ENCODE measurements at places on chromosomes 2 and 18.

GRCh38 chr18:2967357-2967756 lies 45.6 kb downstream of the LPIN2 start:
- no peak for DNase-seq

- DNase-seq = no peak
Observed at GRCh38 chr18:9762526-9762925, 54.4 kb downstream of the RAB31 start.

DNA sequence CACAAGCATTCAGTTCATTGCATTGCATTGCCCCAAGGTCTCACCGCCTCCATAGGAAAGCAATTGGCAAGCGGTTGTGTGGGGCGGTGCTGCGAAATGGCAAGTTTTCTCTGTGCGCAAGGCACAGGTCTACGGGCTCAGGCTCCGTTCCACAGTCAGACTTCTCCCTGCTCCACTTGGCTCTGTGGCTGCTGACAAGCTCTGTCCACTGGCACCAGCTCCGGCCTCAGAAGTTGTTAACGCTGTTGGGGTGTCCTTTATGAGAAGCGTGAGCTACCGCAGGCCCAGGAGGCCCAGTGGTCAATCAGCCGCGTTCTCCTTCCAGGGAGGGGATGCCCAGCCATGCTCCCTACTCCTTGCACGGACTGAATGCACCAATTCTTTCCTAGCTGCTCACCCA lies 87.0 kb upstream of the GATA6 start:
- DNase-seq = no peak

GRCh38 chr2:165837122-165837521 lies 43.1 kb upstream of the GALNT3 start:
- DNase-seq = peak; percentile 25

DNA sequence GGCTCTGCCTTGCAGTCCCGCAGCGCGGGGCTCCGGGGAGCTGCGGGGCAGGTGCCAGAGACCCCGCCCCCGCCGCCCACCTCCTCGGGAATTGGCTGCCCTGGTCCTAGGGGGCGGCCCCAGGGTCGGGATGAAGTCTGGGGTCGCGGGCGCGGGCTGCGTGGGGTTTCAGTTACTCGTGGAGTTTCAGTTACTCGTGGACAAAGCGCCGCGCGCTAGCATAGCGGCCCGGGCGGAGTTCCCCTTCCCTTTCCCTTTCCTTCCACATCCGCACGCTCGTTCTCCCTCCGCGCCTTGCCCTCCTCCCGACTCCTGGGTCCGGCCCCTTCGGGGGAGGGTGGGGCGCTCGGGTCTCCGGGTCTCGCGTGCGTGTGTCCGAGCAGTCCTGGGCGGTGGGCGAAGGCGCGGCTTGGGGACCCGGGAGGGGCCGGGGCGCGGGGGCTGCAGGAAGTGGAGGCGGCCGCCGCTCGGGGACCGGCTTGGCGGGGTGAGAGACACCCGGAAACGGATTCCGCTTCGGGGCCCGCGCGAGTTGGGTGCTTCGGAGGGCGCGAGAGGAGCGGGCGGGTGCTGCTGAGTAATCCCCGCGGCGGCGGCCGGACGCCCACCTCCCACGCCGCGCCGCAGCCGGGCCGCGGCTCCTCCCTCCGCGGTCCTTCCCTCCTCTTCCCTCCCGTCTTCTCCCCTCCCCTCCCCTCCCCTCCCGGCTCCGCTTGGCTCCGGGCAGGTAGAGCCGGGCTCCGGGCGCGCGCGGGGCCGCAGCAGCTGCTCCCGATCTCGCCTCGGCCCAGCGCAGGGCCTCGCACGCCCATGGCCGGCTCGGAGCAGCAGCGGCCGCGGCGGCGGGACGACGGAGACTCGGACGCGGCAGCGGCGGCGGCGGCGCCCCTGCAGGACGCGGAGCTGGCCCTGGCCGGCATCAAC lies at the start of gene TTC39C:
Gene TTC39C (plus strand): TSS at position 693 of the 924 bp plus-strand sequence. CDS start 118 bp downstream, at position 811.
- peak; percentile 81 for DNase-seq

GRCh38 chr2:127095367-127095641 lies 11.7 kb downstream of the BIN1 start:
- no peak for DNase-seq

- no peak for DNase-seq
Observed at GRCh38 chr2:11910971-11911370, 164.5 kb downstream of the LPIN1 start.

GRCh38 chr2:10144771-10145518 lies 22.4 kb downstream of the RRM2 start:
- no peak for DNase-seq

GRCh38 chr2:218386505-218387368 lies 4.7 kb downstream of the SLC11A1 start:
- no peak for DNase-seq

DNA sequence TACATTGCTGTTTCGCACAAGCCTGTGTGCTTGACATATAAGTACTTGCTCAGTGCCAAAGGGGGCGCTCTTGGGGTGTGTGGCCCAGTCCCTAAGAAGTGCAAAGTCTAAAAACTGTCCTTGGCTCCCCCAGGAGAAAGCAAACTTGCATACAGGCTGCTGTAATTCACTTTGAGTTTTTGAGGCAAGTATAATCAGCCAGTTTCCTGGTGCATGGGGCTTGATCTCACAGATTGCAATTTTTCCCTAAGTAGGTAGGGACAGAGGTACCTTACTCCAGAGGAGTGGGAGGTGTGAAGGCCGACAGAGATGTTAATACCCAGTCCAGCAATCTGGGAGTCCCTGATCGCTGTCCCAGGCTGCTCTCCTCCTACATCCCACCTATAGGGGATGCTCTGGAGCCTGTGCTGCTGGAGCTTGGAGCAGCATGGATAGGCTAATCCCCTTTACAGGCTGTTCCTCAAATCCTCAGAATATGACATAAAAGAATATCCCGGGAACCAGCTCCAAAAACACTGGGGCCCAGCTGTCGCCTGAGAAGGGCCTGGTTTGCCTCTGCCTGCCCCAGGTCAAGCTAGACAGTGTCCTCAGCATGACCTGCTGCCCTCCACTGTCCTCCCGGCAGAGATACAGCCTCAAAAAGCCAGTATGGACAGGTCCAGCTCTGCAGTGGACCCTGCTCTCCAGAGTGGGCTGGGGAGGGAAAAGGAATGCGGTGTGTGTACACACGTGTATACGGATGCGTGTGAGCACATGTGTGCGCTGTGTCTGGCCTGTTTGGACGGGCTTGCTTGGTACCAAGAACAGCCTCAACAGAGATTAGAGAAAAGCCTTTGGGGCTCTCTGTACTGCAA lies 136.5 kb upstream of the HAAO start:
- DNase-seq = no peak

- no peak for DNase-seq
Observed at GRCh38 chr2:241726459-241726858, 8.0 kb upstream of the D2HGDH start.

DNA sequence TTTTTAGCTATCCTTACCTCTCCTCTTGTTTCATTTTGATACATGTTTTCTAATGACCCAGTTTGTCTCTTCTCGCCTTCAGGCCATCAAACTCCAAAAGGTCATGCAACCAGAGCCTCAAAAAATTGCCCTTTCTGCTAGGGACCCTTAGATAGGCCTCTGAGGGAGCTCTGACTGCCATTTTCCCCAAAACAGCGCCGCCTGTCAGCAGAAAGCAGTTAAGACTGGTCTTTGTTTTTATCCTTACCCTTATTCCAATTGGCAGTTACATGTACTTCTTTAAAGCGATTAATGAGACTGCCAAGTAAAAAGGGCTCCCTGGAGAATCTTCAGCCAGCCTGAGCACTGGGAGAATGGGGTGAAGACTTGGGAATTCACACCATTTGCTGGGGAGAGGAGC lies 55.1 kb upstream of the RIT2 start:
- DNase-seq = no peak

DNA sequence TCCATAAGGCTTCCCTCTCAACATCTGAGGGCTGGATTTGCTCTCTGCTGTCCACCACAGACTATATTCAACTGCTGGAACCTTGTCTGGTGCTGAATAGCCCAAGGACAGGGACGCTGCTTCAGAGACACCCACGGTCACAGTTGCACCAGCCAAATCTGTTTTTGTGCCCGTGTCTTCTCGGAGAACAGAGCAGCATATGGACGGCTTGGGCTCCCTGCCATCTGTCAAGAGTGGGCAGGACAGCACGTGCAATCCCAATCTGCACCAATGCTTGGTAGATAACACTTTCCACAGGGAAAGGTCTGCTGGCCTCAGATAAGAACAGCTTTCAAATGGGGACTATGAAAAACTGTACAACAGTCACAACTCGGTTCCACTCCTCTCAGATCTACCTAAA lies 466.1 kb downstream of the TGIF1 start:
- no peak for DNase-seq

GRCh38 chr2:55000341-55000740 lies 49.9 kb downstream of the RTN4 start:
- no peak for DNase-seq

DNA sequence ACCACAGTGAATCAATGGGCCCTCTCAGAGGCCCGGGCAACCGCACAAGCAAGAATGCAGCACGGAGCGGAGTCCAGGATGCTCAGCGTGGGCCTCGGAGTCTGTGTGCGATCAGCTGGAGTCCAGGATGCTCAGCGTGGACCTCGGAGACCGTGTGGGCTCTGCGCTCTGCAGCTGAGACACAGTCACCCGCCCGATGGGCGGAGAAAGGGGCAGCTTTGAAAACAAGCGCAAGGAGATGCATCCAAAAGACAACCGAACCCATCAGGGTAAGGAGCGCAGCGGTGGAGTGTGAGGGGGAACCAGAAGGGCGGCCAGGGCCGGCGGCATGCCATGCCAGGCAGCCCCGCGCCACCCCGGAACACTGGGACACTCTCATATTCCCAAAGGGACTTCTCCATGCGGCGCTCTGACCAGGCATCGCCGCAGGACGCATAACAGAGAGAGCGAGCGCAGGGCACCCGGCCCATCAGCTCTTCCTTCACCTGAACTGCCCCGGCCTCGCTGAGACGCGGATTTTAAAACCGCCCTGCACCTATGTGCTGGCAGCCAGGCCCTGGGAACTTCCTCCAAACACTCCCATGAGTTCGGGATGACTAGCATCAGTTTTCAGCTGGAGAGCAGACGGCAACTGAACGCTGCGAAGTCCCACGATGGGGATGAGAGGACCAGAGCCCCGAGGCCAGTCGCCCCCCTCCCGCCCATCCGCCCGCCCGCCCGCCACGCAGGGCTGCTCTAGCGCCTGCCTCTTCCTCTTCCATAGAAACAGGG lies 44.7 kb downstream of the MC5R start:
- no peak for DNase-seq

- DNase-seq = no peak
Observed at GRCh38 chr18:45932708-45933107, 34.4 kb downstream of the EPG5 start.

DNA sequence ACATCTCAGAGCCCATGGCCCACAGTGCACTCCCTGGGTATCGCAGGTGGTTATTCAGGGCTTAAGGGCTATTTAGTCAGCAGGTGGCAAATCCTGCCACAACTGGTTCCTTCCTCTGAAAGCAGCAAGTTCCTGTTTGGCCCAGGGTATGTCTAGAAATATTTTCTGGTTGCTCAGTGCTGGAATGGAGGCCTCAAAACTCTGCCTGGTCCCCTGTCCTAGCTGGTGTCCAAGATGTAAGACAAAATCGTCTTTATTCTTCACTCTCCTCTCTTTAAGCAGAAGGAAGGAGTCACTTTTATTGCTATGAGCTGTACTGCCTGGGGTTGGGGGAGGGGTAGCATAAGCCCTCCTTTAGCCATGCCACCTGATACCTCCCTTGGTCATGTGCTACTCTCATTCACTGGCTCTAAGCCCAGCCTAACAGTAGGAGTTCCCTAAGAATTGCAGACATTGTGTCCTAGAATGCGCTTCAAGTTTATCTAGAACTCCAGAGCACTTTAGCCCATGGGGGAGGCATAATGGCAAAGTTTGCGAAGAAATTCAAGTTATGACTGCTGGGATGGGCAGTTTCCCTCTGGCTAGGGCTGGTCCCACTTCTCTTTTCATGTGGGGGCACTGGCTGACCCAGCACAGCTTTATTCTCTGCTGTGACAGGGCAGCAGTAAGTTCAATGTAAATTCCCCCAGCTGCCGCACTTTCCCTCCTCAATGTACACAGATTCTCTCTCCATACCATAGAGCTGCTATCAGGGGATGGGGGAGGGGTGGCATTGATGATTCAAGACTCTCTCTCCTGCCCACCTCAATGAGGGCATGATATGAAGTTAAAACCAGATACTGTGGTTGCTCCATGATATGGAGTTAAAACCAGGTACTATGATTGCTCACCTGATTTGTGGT lies 27.1 kb upstream of the CWC22 start:
- DNase-seq = peak; percentile 70

DNA sequence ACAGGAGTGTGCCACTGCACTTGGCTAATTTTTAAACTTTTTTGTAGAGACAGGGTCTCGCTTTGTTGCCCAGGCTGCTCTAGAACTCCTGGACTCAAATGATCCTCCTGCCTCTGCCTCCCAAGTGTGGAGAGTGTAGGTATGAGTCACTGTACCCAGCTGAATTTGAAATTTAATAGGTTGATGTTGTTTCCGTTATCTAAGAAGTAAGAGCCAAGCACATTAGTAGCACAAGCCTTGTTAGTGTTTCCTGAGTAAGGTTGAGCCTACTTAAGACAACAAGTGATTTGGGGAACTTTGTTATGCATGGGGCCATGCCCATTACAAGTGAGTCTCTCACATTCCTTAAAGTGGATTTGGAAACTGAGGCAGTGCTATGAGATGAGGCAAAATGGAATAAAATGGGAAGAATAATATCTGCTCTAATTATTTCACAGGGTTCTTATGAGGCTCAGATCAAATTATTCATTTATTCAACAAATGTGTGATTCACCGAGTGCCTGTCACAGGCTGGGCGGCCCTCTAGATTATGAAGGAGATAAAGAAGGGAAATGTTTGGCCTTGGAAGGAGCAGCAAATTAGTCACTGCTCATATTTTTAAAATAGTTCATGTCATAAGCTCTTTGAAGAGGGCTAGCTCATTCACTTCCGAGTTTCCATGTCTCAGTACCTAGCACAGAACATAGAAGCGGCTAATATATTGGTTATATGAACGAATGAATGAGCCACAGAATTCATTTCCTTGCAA lies 217.2 kb downstream of the LDLRAD4 start:
- DNase-seq = peak; percentile 53

- no peak for DNase-seq
Observed at GRCh38 chr2:30201990-30202389, 29.3 kb upstream of the LBH start.

GRCh38 chr2:219664944-219665343 lies 37.5 kb downstream of the SLC4A3 start:
- DNase-seq = no peak

DNA sequence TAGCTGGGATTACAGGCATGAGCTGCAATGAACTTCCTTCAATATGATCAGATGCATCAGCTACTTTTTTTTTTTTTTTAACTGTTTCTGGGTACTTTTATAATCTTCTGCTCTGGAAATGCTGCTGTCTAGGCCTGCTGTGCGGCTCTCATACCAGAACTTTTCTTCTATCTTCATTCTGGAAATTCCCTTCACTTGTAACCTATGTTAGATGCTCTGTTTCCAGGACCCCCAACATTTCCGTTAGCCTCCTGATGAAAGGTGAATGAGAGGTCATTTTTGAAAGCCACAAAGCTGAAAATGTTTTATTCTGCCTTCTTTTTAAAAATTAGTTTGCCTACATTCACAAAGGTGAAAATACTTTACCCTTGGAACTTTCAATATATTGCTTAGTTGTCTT lies 8.6 kb downstream of the AGFG1 start:
- no peak for DNase-seq

GRCh38 chr2:126241411-126241810 lies 414.5 kb upstream of the GYPC start:
- DNase-seq = no peak

- DNase-seq = no peak
Observed at GRCh38 chr18:72436401-72436800, 107.7 kb downstream of the CBLN2 start.

Measured in NCI-H226 (cell line).